Spinal cord (tissue), 10 donors: ENCODE measurements at places on chromosomes 7 and 10.

- no peak for DNase-seq
These were observed 64.5 kb upstream of the PODXL start for GRCh38 chr7:131620673-131621609.

DNA sequence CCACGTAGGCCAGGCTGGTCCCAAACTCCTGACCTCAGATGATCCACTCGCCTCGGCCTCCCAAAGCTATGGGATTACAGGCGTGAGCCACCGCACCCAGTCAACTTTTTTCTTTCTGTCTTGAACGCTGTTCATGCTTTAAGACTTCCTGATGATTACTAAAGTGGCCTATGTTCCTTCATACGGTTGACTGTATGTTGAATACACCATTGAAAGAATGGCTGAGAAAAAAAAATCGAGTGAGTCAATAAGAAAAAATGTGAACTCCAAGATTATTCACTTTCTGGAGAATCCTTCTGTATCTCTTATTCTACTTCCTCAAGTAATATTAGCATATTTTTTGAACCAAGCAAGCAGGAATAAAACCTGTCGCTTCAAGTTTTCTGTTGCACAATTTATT is 955.0 kb downstream of the GATA3 start:
- no peak for DNase-seq

DNA sequence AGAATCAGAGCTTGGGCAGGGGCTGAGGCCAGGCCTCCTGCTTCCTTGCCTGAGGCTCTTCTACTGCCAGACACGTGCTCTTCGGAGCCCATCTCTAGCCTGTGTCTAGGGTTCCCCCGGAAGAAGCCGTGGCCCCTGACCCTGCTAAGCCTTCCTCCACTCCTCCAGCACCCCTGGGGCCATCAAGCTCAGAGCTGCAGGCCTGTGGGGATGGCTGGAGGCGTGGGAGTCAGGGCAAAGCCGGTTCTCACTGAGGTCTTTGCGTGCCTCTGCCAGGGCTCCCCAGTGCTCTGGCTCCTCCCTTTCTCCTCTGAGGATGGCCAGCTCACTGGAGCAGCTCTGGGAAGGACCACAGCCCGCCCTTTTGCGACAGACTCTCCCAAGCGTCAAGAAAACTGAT is 34.4 kb downstream of the GHRHR start:
- DNase-seq: no peak

DNA sequence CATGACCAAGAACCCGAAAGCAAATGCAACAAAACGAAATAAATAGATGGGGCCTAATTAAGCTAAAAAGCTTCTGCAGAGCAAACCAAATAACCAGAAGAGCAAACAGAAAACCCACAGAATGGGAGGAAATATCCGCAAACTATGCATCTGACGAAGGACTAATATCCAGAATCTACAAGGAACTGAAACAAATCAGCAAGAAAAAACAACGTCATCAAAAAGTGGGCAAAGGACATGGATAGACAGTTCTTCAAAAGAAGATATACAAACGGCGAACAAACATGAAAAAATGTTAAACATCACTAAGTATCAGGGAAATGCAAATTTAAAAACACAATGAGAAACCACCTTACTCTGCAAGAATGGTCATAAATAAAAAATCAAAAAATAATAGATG is 35.3 kb upstream of the CACUL1 start:
- DNase-seq: no peak

GRCh38 chr7:91266067-91266688 is 1.9 kb downstream of the FZD1 start:
- no peak for DNase-seq

DNA sequence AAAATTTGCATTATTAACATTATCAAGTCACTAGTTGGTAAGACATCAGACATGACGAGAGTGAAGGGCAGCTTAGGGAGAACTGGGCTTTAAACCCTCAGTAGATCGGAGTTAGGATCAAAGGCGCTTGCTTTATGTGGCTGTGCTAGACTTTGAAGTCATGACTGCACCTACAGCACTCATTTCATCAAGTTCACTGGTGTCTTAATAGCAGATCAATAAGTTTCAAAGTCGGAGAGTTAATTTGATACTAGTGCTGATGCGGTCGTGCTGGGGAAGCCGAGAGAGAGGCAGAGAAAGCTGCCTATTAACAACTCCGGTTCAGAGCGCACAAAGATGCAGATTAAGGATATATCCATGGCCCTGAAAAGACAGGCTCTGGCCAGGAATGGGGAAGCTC is 172.9 kb downstream of the TCF7L2 start:
- DNase-seq: no peak

DNA sequence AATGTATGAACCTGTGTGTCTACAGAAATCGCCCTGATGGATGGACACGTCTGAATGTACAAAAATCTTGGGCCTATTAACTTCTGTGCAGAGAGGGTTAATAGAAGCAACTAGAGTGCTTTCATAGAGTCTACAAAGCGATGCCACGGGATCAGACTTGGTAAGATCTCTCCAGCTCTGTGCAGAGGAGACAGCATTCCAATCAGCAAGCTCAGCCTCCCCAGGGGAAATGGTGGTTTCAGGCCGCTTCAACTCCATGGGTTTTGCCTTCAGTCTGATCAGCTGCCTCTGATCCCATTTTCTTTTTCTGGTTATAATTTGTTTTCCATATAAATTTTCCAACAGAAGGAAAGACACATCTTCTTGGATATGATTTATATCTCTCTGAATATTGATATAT is 35.1 kb upstream of the COBL start:
- no peak for DNase-seq
